ENCODE measurements at places on chromosomes 11 and 22.
A peak's percentile ranks its signal among the peaks of the same experiment; 100 is the strongest.

DNA sequence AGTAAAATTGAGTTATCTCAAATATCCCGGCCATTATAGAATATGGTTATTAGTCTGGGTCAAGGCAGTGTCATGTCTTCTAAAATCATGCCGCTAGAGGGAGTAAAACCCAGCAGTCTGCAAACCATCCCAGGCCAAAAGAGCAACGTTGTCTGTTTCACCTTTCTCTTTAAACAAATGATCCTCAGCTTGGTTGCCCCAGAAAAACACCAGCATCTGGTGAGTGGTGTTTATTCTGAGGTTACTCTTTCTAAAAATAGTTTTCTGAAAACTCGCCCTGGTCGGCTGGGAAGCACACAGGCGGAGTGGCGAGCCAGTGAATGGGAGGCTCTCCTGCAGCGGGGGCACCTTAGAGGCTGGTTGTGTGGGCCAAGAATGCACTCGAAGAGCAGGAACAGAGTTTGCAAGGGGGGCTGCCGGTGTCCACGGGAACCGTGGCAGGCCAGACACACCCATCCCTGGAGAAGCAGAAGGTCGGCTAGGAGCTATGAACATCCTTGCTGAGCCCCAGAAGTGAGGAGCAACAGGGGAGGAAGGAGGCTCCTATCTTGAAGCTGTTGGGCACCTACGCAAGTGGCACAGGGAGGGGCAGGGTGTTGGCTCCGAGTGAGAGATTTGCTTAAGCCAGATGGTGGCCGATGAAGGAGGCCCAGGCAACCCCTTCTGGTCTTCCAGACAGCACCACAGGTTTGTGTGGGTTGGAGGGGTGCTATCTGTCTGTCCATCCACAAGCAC, 297.1 kb downstream of the ETS1 start:
- DNase-seq = peak; percentile 84

DNA sequence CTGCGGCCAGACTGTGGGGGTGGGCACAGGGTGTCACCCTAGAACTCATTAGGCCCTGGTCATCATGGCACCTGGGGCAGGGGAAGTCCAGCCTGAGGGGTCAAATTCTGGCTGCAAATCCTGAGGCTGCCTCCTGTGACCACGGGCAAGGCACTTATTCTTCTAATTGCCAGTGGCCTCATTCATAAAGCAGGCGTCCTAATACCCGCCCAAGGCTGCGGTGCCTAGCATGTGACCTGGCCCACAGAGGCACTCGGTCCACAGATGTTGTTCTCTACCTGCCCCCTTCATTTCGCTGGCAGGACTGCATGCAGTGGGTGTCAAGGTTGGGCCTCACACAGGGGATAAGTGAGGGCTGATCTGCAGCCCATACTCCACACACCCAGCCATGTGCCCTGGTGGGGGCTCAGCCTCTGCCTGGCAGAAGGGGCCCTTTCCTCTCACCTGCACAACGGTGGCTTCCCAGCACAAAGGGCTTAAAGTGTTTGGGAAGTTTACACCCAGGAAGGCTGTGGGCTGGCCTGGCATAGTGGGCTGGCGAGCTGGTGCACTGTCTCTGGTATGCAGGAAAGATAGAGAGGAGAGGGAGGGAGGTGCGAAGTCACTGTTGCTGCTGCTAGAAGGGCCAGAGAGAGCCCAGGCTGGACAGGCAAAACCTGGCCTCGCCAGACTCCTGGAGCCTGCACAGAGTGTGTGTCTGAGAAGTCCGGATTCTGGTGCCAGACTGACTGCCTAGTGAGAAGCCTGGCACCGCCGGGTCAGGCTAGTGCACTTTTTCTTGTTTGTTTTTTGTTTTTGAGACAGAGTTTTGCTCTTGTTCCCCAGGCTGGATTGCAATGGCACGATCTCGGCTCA, 3.2 kb downstream of the MPST start:
- DNase-seq = no peak

GRCh38 chr22:17152340-17152739, 6.7 kb downstream of the HDHD5 start:
- no peak for DNase-seq

GRCh38 chr11:67628710-67629385, 889 bp downstream of the NUDT8 start:
- no peak for DNase-seq
